ENCODE measurements at places on chromosomes 1 and 21. TPM values are rescaled to one million over a fixed set of nuclear protein-coding genes. Genes with fewer than 3 reads are reported as not detected.

Gene PPIAL4G
- total RNA-seq = 0.14 TPM

Gene SPRR2D
- not detected for total RNA-seq

Gene IL20
- total RNA-seq = not detected

Gene C1orf56
- total RNA-seq = 1.5 TPM

Gene PKP1
- not detected for total RNA-seq

Gene MORC3
- 27.7 TPM for total RNA-seq

Gene JAM2
- 1.2 TPM for total RNA-seq

Gene GBP7
- not detected for total RNA-seq

Gene BRINP3
- total RNA-seq = not detected

Gene DMRTA2
- not detected for total RNA-seq

Gene KRTAP19-3
- not detected for total RNA-seq

Gene SPATA45
- total RNA-seq = 0.51 TPM

Gene GCSAML
- total RNA-seq = not detected

Gene LCE1D
- total RNA-seq = not detected

Gene CFH
- total RNA-seq = 2.7 TPM

Gene CD48
- 190 TPM for total RNA-seq

Gene B3GALT5
- total RNA-seq = not detected

Gene TBX19
- total RNA-seq = 2.2 TPM

Gene FCRLB
- total RNA-seq = not detected

Gene RXRG
- 0.19 TPM for total RNA-seq

All from activated CD4-positive, alpha-beta memory T cell treated with anti-CD3 and anti-CD28 coated beads for 36 hours (primary cell).